ENCODE measurements at places on chromosomes 6 and 20. TPM values are rescaled to one million over a fixed set of nuclear protein-coding genes. Genes with fewer than 3 reads are reported as not detected.

DNA sequence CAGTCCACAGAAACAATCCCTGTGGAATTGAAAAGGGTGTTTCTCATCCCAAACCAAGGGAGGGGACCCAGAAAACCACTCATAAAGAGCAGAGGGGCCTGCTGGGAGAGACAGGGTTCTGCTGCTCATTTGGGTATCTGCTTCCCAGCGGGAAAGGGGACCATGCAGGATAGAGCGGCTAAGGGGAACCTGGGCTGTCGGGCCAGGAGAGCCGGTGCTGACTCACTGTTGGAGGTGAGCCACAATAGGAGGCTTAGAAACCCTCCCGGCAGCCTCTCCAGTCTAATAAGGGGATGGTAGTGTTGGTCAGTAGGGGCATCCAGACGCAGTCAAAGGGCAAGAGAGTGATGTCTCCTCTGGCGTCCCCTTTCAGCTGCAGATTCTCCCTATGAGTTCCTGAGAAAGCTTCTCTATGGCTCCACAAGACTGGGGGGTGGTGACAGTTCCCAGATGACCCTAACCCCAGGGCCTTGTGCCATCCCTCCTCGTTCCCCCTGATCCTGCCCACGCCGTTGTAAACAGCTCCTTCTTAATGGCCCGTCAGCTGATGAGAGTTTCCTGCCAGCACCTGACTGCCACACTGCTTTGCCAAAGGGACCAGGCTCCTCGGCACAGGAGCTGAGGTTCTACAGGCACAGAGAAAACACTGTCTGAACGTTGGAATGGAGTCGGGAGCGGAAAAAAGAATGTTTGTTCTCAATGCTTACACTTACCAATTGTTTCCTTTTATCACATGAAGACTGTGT is 646.1 kb upstream of the DEFB115 start:
- no peak overlapping the region for H3K27ac ChIP-seq
- no peaks in the 10 kb centered on the region for H3K27me3 ChIP-seq
- no peak for DNase-seq
- no peak overlapping the region for H3K4me3 ChIP-seq

DNA sequence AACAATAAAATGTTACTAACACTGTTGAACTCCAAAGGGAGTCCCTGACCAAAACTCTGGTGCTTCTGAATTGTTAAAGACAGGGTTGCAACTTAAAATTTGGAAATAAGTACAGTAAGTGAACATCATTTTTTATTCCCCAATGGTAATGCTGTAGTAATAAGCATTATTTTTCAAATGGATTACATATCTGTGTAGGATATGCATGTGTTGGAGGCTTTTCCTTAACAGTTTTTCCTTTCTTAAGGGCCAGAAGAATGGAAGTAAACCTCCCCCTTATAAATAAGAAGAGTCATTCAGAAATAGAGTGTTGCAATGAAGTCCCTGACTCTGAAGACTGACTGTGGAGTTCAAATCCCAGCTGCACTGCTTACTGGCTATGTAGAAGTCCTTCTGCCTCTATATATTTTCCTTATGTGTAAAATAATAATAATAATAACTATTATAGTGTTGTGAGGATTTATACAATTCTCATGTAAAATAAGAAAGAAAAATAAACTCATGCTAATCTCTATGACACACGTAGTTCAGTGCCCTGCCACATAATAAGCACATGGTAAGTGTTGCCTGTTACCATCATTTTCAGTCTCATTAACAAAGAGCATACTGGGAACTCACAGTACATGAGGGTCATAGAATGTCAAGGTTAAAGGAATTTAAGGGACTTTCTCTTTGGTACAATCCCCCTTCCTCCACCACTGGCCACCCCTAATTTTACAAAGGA is 129.8 kb upstream of the SMLR1 start:
- DNase-seq: no peak
- no peaks in the 10 kb centered on the region for H3K27me3 ChIP-seq
- H3K36me3 ChIP-seq: no peaks in the 10 kb centered on the region
- H3K27ac ChIP-seq: no peak overlapping the region
- no peak overlapping the region for H3K4me3 ChIP-seq

- no peak for DNase-seq
- no peaks in the 10 kb centered on the region for H3K27me3 ChIP-seq
- no peak overlapping the region for H3K4me3 ChIP-seq
- no peaks in the 10 kb centered on the region for H3K4me1 ChIP-seq
- H3K36me3 ChIP-seq: no peaks in the 10 kb centered on the region
Measured at GRCh38 chr20:47914792-47915191, 129.5 kb upstream of the SULF2 start.

- H3K27me3 ChIP-seq: no peaks in the 10 kb centered on the region
- no peak overlapping the region for H3K4me3 ChIP-seq
Measured at GRCh38 chr6:7785243-7786035, 59.5 kb downstream of the BMP6 start.

GRCh38 chr6:165843121-165843520 is 180.1 kb upstream of the PDE10A start:
- H3K27me3 ChIP-seq: no peaks in the 10 kb centered on the region
- no peaks in the 10 kb centered on the region for H3K4me1 ChIP-seq
- no peak for DNase-seq
- H3K4me3 ChIP-seq: no peak overlapping the region
- no peaks in the 10 kb centered on the region for H3K36me3 ChIP-seq

GRCh38 chr20:59723607-59724456 is 119.5 kb downstream of the PHACTR3 start:
- no peak overlapping the region for H3K4me3 ChIP-seq
- no peaks in the 10 kb centered on the region for H3K27me3 ChIP-seq
- no peak overlapping the region for H3K27ac ChIP-seq
- no peak for DNase-seq
- H3K4me1 ChIP-seq: no peaks in the 10 kb centered on the region
- H3K36me3 ChIP-seq: no peaks in the 10 kb centered on the region

- H3K36me3 ChIP-seq: no peaks in the 10 kb centered on the region
- no peak overlapping the region for H3K4me3 ChIP-seq
- no peaks in the 10 kb centered on the region for H3K4me1 ChIP-seq
- no peak overlapping the region for H3K27ac ChIP-seq
Measured at GRCh38 chr20:62459488-62459887, 16.3 kb downstream of the GATA5 start.

GRCh38 chr20:44635877-44636276 is 15.6 kb downstream of the ADA start:
- no peaks in the 10 kb centered on the region for H3K27me3 ChIP-seq
- peaks cover 4% of the 10 kb centered on the region for H3K4me1 ChIP-seq
- H3K27ac ChIP-seq: no peak overlapping the region
- H3K4me3 ChIP-seq: no peak overlapping the region
- peaks cover 24% of the 10 kb centered on the region for H3K36me3 ChIP-seq
- no peak for DNase-seq

DNA sequence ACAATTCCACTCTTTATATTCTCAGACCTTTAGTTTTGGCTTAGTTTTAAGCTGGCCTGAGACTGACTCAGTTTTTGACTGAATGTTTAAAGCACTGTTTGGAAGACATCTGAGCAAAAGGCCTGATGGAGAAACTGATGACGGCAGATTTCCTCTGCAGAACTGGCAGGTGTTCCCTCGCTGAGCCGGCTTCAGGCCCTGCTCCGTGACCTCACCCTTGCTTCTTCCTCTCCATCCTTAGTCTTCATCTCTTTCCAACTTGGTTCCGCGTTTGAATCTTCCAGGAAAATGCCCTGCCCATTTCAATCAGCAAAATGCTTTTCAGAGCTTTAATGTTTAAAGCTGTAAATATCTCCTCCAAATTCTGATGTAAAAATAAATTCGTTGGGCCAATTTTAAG is 6.6 kb downstream of the NKX2-4 start:
- peaks cover 14% of the 10 kb centered on the region for H3K4me1 ChIP-seq
- peaks cover 14% of the 10 kb centered on the region for H3K36me3 ChIP-seq
- H3K4me3 ChIP-seq: no peak overlapping the region
- DNase-seq: no peak
- no peak overlapping the region for H3K27ac ChIP-seq

GRCh38 chr6:158595223-158595622 is 35.3 kb downstream of the TMEM181 start:
- H3K27me3 ChIP-seq: no peaks in the 10 kb centered on the region
- peaks cover 57% of the 10 kb centered on the region for H3K36me3 ChIP-seq
- no peak overlapping the region for H3K4me3 ChIP-seq
- H3K4me1 ChIP-seq: no peaks in the 10 kb centered on the region

- no peaks in the 10 kb centered on the region for H3K4me1 ChIP-seq
- no peak overlapping the region for H3K27ac ChIP-seq
- peak; percentile 30 for DNase-seq
- no peaks in the 10 kb centered on the region for H3K27me3 ChIP-seq
Measured at GRCh38 chr6:142207265-142207877, 60.3 kb downstream of the VTA1 start.

GRCh38 chr20:50898475-50898874 is 32.8 kb downstream of the ADNP start:
- no peaks in the 10 kb centered on the region for H3K27me3 ChIP-seq
- peaks cover 47% of the 10 kb centered on the region for H3K36me3 ChIP-seq
- no peak overlapping the region for H3K4me3 ChIP-seq
- no peak for DNase-seq
- H3K4me1 ChIP-seq: peaks cover 10% of the 10 kb centered on the region
- H3K27ac ChIP-seq: no peak overlapping the region

DNA sequence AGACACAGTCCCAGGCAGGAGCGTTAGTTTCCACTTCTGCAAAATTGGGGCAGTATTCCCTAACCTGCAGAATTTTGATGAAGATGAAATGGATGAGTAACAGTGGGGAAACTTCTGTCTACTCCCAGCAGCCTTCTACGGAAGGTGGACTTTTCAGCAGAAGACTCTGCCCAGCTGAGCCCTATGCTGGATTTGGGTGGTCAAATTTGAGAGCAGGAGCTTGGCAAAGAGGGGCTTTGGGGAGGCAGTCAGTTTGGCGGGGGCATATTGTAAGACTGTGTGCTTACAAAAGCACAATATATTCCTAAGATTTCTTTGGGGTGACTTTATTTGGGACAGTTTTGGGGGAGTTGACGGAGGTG is 5.4 kb upstream of the SDCBP2 start:
- H3K27me3 ChIP-seq: no peaks in the 10 kb centered on the region
- H3K4me1 ChIP-seq: peaks cover 8% of the 10 kb centered on the region
- H3K4me3 ChIP-seq: no peak overlapping the region
- no peak for DNase-seq
- no peaks in the 10 kb centered on the region for H3K36me3 ChIP-seq

- H3K36me3 ChIP-seq: no peaks in the 10 kb centered on the region
- no peaks in the 10 kb centered on the region for H3K27me3 ChIP-seq
- no peaks in the 10 kb centered on the region for H3K4me1 ChIP-seq
Measured at GRCh38 chr20:50278684-50279531, 88.3 kb downstream of the CEBPB start.

GRCh38 chr6:168724669-168725570 is 283.9 kb downstream of the SMOC2 start:
- no peaks in the 10 kb centered on the region for H3K4me1 ChIP-seq
- no peaks in the 10 kb centered on the region for H3K27me3 ChIP-seq
- no peak overlapping the region for H3K27ac ChIP-seq
- DNase-seq: no peak
- H3K4me3 ChIP-seq: no peak overlapping the region

- no peaks in the 10 kb centered on the region for H3K4me1 ChIP-seq
- no peak overlapping the region for H3K4me3 ChIP-seq
- H3K27ac ChIP-seq: no peak overlapping the region
- DNase-seq: no peak
Measured at GRCh38 chr6:17967668-17968518, 19.5 kb downstream of the KIF13A start.

- H3K4me1 ChIP-seq: peaks cover 16% of the 10 kb centered on the region
- H3K27me3 ChIP-seq: no peaks in the 10 kb centered on the region
- H3K27ac ChIP-seq: no peak overlapping the region
- H3K36me3 ChIP-seq: no peaks in the 10 kb centered on the region
- no peak overlapping the region for H3K4me3 ChIP-seq
- no peak for DNase-seq
Measured at GRCh38 chr6:2921520-2922115, 18.5 kb upstream of the SERPINB9 start.

GRCh38 chr6:83511901-83512681 is at the start of gene PRSS35:
Gene PRSS35 (plus strand): TSS chr6:83512534. CDS start chr6:83523442, 10,908 bp downstream.
- H3K27me3 ChIP-seq: no peaks in the 10 kb centered on the region
- no peak within 1 kb of the TSS for H3K4me3 ChIP-seq
- DNase-seq: no peak
- H3K4me1 ChIP-seq: no peaks in the 10 kb centered on the region

GRCh38 chr6:129393654-129394053 is 316.3 kb downstream of the ARHGAP18 start:
- H3K27me3 ChIP-seq: no peaks in the 10 kb centered on the region
- DNase-seq: no peak
- no peak overlapping the region for H3K27ac ChIP-seq
- H3K36me3 ChIP-seq: no peaks in the 10 kb centered on the region
- H3K4me1 ChIP-seq: no peaks in the 10 kb centered on the region

DNA sequence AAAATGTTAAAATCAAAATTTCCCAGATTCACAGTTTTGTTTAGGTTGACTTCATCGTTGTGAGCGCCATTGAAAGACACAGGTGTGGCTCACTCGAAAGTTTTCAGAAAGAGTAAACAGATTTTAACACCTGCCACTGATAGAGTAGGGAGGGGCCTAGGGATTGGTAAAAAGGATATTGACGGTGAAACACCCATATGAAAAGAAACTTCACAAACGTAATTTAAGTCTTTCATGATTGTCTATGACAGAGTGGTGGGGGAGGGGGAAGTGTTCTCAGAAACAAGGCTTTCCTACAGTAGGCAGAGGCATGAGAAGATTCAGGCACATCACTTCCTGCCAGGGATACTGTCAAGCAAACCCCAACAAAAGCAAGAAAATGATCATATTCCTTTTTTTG is 101.4 kb downstream of the PERP start:
- no peak overlapping the region for H3K4me3 ChIP-seq
- H3K27ac ChIP-seq: no peak overlapping the region
- no peaks in the 10 kb centered on the region for H3K27me3 ChIP-seq

DNA sequence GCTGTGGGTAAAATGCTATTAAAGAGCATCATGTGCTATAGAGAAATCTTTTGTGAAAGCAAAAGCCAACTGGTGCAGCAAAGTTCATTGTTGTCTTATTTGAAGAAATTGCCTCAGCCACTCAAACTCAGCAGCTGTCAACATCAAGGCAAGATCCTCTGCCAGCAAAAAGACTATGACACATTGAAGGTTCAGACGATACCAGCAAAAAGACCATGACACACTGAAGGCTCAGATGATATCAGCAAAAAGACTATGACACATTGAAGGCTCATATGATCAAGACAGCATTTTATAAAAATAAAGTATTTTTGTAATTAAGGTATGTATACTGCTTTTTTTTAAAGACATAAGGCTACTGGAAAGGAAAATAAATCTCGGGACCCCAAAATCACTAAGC is 118.4 kb upstream of the RUNX2 start:
- DNase-seq: no peak
- no peaks in the 10 kb centered on the region for H3K36me3 ChIP-seq
- H3K27me3 ChIP-seq: no peaks in the 10 kb centered on the region
- no peaks in the 10 kb centered on the region for H3K4me1 ChIP-seq
- H3K27ac ChIP-seq: no peak overlapping the region
- no peak overlapping the region for H3K4me3 ChIP-seq

GRCh38 chr6:114342826-114343781 is at the start of gene HS3ST5:
Gene HS3ST5 (minus strand): TSS chr6:114343023. CDS start chr6:114062845, 280,178 bp downstream.
- no peaks in the 10 kb centered on the region for H3K36me3 ChIP-seq
- no peak within 1 kb of the TSS for H3K27ac ChIP-seq
- no peak within 1 kb of the TSS for H3K4me3 ChIP-seq
- no peaks in the 10 kb centered on the region for H3K4me1 ChIP-seq
- no peaks in the 10 kb centered on the region for H3K27me3 ChIP-seq

The SSTR4 gene
- total RNA-seq: not detected

The GTSF1L gene
- not detected for total RNA-seq

The DYNLT1 gene
- 78.8 TPM for total RNA-seq

The SLC25A27 gene
- 2.3 TPM for total RNA-seq

The PYGB gene
- total RNA-seq: 34.0 TPM

The DLGAP4 gene
- total RNA-seq: 50.2 TPM

The BHLHE23 gene
- not detected for total RNA-seq

The FAXC gene
- not detected for total RNA-seq

The LST1 gene
- 20.3 TPM for total RNA-seq

The CCN2 gene
- total RNA-seq: not detected

The SRC gene
- total RNA-seq: 4.5 TPM

The RNASET2 gene
- 296 TPM for total RNA-seq

The MUC22 gene
- total RNA-seq: not detected

The MAS1 gene
- total RNA-seq: not detected

Data from CD4-positive, alpha-beta memory T cell (primary cell).